ENCODE measurements at places on chromosomes 6 and 20.

- peak; percentile 71 for DNase-seq
Measured at GRCh38 chr6:11064836-11065235, 20.7 kb upstream of the ELOVL2 start.

- DNase-seq: no peak
Measured at GRCh38 chr6:15911753-15912504, 217.0 kb upstream of the MYLIP start.

DNA sequence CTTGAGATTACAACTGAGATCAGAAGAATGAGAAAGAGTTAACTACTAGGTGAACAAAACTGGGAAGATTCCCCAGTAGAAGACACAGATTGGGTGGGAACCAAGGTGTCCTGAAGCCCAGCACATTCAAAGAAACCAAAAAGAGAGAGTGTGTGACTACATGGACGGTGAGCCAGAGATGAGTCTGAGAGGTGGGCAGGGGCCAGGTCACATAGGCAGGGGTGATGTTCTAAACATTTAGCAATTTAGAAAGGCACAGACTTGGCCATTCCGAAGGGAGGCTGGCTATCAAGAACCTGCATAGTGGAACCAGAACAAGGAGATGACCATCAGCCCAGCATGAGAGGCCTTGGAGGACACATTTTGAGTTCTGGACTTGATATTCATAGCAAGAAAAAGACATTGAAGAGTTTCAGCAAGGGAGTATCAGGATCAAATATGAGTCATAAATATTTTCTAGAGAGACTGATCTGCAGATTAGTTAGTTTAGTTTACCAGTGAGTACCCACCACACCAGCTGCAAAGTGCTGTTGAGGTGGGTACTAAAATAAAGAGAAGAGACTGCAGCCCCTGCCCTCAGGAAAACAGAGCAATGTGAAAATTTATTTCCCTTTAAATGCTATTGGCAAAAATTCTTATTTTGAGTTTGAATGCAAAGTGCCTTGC lies 340.5 kb upstream of the PRDM1 start:
- no peak for DNase-seq

DNA sequence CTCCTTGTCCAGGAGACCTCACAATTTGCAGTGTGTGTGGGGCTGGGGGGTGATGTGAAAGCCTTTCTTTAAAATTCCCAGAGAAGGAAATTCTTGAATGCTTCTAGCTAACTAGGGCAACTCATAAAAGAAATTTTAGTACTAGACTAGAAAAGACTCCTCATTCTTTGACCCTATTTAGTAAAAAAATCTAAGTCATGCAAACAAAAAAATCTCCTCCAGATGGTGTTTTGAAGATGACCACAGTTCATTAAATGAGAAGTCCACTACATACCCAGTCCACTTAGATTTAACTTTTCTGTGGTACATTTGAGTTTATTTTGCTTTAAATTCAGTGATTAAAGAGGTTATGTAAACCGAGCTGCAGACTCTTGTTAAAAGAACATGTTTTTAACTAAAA lies 67.5 kb downstream of the NDUFAF5 start:
- no peak for DNase-seq

GRCh38 chr20:32352121-32352720 lies 5.9 kb upstream of the ASXL1 start:
- DNase-seq: no peak

GRCh38 chr6:131602781-131603312 lies 25.2 kb downstream of the MED23 start:
- DNase-seq: no peak

GRCh38 chr6:89433252-89434149 lies 549 bp downstream of the ANKRD6 start:
- DNase-seq: no peak
